ENCODE measurements at places on chromosomes 16 and 17.

- DNase-seq = no peak
Measured at GRCh38 chr16:76947749-76948148, 243.2 kb upstream of the MON1B start.

- no peak for DNase-seq
Measured at GRCh38 chr16:66881014-66881417, 701 bp downstream of the PDP2 start.

- DNase-seq = no peak
Measured at GRCh38 chr16:67758966-67759365, 39.9 kb upstream of the GFOD2 start.

DNA sequence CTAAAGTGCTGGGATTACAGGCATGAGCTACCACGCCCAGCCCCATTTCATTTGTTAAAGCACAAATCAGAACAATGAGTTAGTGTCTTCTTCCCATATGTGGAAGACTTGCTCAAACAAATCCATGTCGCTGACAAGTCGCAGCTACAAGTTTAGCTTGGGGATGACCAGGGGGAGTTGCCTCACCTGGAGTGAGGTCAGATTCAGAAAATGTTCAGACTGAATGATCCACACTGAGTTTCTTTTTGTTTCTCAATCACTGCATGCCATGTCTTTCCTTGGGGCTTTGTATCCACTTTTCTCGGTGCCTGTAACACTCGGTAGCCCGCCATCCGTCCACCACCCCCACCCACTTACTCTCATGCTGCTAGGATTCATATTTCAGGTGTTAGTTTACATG lies 437.3 kb upstream of the DYNLRB2 start:
- no peak for DNase-seq

- no peak for DNase-seq
Measured at GRCh38 chr17:83151056-83151441, 71.6 kb downstream of the METRNL start.

- DNase-seq = no peak
Measured at GRCh38 chr17:8253801-8254200, 4.7 kb downstream of the PFAS start.

- no peak for DNase-seq
Measured at GRCh38 chr16:874366-875181, 74.0 kb upstream of the GNG13 start.

- no peak for DNase-seq
Measured at GRCh38 chr16:85523602-85524364, 89.3 kb upstream of the GSE1 start.

DNA sequence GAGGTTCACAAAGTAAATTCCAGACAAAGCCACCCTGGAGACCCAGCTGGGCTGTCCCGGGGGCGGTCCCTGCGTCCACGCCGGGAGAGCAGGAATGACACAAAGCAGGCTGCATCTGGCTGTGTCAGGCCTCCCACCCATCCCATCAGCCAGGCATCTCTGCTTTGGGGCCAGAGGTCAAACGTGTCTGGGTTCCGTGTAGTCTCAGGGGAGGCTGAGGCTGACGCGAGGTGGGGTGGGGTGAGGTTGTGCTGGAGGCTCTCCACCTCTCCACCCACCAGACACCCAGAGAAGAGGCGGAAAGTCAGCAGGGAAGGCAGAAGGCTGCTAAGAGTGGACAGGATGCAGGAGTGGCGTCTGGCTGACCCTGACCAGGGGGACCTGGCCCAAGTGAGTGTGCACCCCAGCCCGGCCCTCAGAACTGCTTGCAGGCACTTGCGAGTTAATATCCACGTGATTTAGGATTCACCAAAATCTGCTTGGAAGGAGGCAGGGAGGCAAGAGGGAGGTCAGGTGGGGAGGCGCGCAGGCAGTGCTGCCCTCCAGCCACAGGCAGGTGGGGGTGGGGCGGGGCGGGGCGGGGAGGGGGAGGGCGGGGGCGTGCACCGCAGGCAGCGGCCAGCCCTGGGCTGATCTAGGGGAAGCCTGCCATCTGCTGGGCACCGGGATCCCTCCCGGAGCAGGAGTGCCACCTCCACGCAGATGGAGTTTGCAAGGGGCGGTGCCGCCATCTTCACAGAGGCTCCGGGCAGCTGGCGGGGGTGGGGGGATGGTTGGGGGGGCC lies 44.3 kb downstream of the TBC1D16 start:
- peak; percentile 79 for DNase-seq

DNA sequence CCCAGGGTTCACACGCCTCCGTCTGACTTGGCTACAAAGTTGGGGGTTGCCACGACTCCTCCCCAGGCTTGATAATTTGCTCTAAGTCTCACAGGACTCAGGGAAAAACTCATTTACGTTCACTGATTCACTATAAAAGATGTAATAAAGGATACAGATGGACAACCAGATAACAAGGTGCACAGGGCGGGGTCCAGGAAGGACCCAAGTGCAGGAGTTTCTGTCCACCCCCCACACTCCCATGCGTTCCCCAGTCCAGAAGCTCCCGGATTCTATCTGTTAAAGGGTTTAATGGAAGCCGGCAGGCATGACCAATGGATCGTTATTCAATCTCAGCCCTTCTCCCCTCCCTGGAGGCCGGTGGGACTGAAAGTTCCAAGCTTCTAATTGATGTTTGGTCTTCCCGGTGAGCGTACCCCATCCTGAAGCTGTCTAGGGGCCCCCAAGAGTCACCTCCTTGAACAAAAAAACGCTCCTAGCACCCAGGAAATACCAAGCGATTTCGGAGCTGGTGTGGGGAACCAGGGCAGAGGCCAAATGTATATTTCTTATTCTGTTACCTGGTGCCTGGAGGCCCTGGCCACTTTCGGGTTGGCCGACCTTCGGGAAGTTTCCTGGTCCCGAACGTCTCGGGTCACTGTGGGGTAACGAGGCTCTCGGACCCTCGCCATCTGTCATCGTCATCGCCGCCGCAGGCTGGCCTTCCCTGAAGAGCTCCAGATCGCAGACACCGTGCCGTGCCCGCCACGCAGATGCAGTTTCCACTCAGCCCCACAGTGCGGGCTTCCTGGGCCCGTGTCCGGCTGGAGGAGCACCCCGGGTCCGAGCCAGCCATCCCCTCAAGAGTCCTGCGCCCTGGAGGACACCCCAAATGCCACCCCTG lies 13.5 kb upstream of the METRNL start:
- DNase-seq = no peak

- no peak for DNase-seq
Measured at GRCh38 chr16:88599092-88599733, 29.0 kb downstream of the ZC3H18 start.

DNA sequence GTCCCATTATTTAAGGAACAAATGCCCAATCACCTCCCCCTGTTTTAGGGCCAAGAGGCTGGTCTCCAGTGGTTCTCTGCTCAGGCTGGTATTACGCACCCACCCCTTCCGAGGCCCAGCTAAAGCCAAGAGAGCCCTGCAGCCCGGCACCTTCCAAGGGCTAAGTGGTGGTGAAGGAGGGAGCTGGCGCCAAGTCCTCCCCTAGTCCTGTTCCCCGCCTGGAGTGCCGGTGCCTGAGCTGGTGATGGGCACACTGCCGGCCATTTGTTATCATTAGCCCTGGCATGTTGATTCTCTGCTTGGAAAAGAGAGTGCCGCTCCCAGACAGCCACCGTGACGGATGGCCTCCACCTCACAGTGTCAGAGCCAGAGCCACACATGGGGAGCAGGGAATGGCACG lies 31.9 kb downstream of the GRIN2C start:
- no peak for DNase-seq

DNA sequence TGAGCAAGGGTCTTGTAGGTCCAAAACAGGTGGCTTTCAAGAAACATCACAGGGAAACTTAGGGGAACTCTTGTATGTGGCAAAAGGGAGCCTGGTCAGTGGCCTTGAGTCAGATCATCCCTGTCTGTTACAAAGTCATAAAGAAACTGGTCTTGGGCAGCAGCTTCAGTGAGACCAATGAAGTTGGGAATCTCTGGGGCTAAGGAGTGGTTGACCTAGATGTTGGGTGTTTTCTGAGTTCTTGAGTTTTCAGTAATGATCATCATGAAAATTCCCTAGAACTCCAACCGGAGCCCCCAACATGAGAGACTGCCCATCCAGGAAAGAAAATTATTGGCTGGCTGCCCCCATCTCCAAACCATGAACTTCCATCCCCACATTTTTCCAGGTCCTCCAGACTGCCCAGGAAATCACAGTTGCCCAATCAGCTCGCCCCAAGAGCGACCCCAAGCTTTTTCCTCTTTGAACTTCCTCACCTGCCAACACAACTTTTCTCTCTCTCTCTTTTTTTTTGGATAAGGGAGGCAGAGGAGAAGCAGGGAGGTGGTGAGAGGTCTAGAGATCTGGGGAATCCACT lies 3.9 kb downstream of the CCR7 start:
- DNase-seq = no peak

DNA sequence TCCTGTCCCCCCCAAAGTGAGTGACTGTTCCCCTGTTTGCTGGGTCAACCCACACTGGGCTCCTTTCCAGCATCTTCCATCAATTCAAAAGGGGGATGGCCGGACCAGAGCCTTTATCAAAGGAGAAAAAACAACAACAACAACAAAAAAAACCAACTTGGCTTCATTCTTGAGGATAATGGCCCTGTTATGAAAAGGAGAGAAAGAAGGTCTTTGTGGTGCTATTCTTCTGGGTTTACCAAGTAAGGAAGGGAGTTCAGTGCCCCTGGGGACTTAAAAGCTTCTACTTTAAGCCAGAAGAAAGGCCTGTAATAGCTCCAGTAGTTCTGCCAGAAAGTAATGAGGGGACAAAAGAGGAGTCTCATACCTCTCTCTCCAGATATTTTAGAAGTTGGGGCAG lies 71.5 kb downstream of the RGS9 start:
- DNase-seq = no peak

DNA sequence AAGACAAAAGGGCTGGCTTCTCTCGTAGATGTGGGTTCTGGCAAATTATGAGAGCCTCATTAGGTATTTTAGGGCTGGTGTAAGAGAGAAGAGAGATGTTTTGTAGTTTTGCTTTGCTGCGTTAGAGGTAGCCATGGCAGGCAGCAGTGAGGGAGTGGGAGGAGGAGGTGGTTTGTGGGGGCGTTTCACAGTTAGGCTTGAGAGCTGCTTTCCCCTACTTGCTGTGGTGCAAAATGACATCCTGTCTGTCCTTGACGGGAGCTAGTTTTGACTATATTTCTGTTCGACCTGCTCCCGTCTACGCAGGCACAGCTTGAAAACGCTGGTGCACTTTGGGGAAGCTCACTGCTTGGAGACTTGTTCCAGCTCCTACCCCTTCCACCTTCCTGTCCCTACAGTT lies 75.5 kb downstream of the SLC5A11 start:
- no peak for DNase-seq

GRCh38 chr17:17526369-17526768 lies 30.2 kb upstream of the RASD1 start:
- no peak for DNase-seq

DNA sequence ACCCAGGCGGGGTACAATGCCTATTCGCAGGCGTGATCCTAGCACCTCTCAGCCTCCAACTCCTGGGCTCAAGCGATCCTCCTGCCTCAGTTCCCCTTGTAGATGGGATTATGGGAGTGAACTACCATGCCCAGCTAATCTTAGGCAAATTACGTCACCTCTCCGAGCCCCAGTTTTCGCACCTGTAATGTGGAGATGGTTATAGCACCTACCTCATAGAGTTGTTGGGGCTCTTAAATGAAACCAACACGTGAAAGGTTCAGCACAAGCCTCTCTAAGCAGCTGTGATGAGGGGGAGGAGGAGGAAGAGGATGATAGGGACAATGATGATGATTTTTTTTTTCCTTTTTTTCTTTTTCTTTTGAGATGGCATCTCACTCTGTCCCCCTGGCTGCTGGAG lies 59.9 kb downstream of the ABR start:
- no peak for DNase-seq

DNA sequence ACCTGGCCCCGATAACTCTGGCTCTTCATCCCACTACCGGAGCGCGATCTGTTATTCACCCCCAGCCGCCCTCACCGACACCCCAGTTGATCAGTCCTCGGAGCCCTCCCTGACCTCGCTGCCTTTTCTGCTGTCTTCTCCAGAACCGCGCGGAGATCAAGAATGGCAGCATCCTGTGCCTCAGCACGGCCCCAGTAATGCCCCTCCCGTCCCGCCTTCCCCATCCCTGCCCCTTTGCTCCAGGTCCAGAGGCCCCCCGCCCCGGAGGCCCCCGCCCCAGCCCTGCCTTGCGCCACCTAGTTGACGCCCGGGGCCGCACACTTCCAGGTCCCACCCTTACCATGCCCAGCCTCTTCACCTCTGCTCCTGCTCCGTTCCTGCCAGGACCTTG lies 872 bp downstream of the ELMO3 start:
- DNase-seq = no peak

- no peak for DNase-seq
Measured at GRCh38 chr16:72013389-72013788, 4.8 kb downstream of the DHODH start.

DNA sequence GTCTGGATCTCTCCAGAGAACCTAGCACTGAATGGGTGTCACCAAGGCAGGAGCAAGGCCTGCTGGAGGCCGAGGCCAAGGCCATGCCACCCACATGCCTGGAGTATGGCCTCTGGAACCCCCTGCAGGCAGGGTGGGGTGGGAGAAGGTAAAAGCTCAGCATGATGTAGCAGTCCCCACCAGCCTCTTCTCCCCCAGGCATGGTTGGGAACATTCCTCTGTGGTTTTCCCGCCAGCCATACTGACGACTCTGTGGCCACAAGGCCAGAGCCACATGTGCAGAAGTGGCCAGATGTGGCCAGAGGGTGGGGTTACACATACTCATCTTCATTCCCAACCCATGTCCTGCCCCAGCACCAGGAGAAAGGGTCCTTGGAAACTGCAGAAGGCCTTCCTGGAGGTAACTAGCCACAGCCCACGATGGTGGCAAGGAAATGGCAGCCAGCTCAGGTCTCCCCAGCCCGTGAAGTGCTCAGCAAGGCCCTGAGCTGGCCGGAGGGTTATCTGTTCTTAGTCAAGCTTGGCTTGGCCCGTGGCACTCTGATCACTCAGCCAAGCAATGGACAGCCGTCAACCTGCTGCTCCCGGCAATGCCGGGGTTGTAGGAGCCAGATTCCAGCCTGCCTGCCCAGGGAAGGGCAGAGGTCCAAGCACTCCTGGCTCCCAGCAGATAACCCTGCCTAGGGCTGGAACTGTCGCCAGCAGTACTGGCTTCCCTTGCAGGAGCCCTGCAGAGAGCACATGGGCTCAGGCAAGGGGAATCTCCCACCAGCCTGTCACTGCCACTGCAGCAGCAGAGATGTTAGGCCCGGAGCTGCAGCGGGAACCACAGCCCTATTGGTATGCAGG lies 26.1 kb downstream of the HDAC5 start:
- DNase-seq = no peak

GRCh38 chr17:30597776-30598288 lies 120.6 kb downstream of the GOSR1 start:
- no peak for DNase-seq

DNA sequence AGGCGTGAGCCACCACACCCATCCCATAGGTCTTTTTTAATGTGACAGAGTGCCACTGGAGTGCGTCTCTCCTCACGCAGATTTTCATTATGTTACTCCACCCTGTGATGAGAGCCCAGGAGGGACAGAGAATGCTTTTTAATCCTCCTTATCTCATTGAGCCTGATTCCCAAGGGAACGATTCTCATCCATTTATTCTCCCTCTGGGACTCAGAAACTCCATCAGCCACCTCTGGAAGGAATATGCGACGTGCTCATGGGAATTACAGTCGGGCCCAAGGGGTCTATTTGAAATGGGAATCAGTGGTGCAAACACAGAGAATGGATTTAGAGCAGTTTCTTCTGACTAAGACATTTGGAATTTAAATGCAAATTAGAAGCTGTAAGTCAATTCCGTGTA lies 155.9 kb upstream of the HSBP1 start:
- DNase-seq = no peak

Data from activated CD4-positive, alpha-beta T cell treated with anti-CD3 and anti-CD28 coated beads for 24 hours (primary cell).